ENCODE measurements at places on chromosomes 5 and 9.

DNA sequence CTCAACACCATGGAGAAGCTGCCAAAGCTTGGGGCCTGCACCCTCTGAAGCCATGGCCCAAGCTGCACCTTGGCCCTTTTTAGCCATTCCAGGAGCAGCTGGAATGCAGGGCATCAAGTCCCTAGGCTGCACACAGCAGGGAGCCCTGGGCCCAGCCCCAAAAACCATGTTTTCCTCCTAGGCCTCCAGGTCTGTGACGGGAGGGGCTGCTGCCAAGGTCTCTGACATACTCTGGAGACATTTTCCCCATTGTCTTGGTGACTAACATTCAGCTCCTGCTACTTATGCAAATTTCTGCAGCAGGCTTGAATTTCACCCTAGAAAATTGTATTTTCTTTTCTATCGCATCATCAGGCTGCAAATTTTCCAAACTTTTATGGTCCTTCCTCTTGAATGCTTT, 64.6 kb downstream of the ELOVL7 start:
- no peak for DNase-seq

DNA sequence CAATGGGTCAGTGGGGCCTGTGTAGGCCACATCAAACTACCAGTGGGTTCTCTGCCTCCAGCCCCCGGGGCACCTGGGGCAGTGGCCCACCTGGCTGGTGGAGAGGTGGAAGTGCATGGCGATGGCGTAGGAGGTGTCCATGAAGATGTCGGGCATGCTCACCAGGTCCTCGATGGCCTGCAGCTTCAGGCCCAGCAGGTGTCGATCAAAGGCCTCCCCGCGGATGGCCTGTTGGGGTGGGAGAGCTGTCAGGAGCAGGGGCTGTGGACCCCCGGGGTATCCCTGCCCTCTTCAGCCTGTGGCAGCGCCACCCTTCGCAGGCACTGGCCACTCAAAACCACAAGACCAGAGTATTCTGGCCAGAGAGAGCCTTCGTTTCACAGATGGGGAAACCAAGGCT, 14.7 kb downstream of the CRAT start:
- DNase-seq: no peak

- no peak for DNase-seq
Observed at GRCh38 chr9:102796244-102796643, 198.9 kb upstream of the CYLC2 start.

GRCh38 chr5:98489021-98489420, 284.4 kb upstream of the RGMB start:
- no peak for DNase-seq

- no peak for DNase-seq
Observed at GRCh38 chr9:33924978-33925797, 108.2 kb downstream of the UBE2R2 start.

GRCh38 chr9:73170185-73170957, 18.7 kb downstream of the ANXA1 start:
- DNase-seq: no peak

GRCh38 chr5:158465086-158465972, 606.4 kb upstream of the CLINT1 start:
- no peak for DNase-seq

- DNase-seq: no peak
Observed at GRCh38 chr5:134489227-134489944, 36.1 kb upstream of the JADE2 start.

DNA sequence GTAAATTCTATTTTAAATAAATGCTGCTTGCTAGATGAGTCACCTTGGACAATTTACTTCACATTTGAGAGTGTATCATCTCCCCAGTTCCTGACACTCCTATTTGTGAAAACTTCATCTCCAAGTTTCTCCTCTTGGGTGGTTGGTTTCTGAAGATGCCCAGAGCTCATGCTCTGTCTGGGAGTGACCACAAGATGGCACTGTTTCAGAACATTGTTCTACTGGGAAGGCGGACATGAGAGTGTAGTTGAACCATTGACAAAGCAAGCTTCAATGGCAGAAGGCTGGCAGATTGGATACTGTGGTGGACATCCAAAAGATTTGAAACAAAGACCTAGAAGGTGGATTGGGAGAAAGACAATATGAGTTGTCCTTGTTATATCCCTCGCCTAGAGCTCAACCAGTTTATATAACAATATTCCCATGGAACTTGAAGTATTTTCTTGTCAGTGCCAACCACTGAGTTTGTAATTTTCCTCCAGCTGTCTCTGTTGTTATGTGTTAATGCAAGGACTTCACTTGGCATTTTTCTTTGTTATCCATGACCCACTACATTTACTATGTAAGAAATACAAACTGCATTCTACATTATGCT, 234.3 kb upstream of the ANKH start:
- peak; percentile 38 for DNase-seq

GRCh38 chr5:135823881-135824280, 10.6 kb upstream of the SLC25A48 start:
- DNase-seq: no peak

- DNase-seq: no peak
Observed at GRCh38 chr5:96763026-96763425, 44.7 kb downstream of the ERAP1 start.

DNA sequence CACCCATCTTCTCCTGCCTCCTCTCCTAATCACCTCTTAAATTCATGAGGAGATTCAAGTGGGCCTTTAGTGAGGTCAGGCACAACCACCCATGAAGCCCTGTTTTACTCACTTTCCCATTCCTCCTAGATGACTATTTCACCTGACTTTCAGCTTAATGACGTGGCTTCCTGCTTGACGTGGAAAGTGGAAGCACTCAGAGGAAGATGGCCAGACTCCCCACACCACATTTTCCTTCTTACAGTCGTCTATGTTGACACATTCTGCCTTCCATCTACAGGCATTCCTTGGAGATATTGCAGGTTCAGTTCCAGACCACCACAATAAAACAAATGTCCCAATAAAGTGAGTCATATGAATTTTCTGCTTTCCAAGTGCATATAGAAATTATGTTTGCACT, 146.4 kb upstream of the TAS2R1 start:
- peak; percentile 46 for DNase-seq

DNA sequence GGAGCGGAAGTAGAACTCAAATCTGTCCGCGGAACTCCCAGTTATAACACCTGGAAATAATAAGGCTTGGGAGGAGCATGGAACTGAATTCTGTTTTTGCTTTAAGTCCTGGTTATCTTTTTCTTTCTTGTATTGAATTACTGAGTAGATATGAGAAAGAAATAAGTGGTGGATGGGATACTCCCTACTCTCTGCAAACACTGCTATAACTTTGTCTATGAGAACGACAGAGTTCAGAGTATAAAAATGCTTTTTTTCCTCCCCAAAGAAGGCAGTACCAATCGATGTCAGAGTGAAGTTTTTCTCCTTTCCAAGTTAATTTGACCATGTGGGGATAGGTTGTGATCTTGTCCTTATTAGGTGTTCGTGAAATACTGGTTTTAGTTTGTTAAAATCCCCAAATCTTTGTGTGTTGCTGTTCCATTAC, 1.2 kb downstream of the RIC1 start:
- no peak for DNase-seq

DNA sequence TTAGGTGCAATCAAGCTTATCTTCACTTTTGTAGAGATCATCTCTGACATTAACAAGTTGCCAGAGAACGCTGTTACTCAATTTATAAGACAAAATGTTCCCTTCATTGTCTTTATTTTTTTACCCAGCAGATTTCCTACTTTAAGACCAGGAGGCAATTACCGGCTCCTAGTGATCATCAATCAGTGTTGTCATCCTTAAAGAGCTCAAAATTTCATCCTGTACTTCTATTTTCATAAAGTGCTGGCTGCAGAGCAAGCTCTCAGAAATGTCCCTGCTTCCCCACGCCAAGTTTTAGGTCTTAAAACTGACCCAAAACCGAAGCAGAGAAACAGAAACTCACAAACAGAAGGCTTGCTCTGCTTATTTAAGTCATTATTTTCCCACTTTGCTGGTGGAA, 82.9 kb downstream of the PJA2 start:
- DNase-seq: no peak

DNA sequence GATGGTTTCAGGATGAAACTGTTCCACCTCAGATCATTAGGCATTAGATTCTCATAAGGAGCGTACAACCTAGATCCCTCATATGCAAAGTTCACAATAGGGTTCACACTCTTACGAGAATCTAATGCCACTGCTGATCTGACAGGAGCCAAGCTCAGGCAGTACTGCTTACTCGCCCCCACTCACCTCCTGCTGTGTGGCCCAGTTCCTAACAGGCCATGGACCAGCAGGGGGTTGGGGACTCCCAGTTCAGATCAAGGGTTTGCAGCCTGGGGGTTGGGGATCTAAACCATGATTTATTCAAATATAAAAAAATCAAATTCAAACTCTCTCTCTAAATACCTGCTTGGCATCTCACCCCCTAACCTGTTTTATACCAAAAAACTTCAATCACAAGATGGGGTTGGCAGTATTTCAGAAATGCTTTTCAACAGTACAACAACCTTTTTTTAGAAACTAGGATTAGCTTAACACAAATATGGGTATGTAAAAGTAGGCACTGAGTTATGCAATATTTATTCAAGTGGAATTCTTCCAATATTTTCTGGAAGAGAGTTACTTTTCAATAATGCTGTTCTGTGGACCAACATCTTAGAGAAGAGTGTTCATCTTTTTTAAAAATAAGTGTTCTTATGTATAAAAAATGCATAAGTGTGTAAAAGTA, 30.1 kb upstream of the SLC12A2 start:
- DNase-seq: no peak

DNA sequence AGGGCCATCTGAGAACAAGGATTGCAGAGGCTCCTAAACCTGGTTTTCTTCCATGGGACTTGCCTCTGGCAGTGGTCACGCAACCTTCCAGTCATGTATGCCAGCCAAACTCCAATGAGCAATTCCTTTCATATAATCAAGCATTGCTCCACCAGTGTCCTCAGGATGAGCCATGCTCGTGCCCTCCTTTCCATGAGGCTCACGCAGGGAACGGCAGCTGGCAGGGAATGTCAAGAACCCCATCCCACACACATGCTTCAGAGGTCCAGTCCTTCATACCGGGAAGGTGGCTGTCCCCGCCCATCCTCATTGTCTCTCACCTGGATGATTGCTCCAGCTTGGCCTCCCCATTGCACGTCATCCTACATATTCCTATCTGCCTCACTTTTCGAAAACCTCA, 13.4 kb upstream of the ZBTB34 start:
- no peak for DNase-seq

DNA sequence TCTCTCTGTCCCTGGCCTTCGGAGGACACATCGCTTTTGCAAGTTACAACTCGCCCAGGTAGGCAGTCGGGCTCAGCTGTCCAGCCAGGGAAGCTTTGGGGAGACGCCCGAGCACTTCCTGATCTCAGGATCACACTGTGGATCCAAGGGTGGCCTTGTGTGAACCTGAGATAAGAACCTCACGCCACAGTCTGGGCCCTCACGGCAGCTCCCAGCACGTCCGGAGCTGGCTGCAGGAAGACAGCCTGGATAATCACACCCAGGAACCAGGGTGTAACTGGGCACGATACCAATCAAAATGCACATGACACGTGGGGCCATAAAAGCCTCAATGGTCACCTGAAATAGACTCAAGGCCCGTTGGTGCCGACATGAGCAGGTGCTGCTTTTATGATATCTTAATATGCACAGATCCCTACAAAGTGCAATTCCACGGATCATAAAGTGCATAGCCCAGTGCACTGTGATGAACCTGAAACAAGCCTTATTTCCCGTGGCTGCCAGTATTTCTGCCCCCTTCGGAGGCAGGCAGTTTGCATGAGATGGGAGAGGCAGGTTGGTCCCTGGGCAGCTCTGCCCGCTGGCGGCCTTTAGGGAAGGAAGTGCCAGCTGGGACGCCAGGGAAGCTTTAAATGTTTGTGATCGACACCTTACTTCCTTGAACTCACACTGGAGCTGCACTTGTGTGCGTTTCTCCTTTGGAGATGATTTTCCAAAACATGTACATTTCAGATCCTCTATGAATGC, 14.5 kb downstream of the SLC6A18 start:
- DNase-seq: no peak

GRCh38 chr9:2655411-2655901, 33.9 kb downstream of the VLDLR start:
- DNase-seq: peak; percentile 87

DNA sequence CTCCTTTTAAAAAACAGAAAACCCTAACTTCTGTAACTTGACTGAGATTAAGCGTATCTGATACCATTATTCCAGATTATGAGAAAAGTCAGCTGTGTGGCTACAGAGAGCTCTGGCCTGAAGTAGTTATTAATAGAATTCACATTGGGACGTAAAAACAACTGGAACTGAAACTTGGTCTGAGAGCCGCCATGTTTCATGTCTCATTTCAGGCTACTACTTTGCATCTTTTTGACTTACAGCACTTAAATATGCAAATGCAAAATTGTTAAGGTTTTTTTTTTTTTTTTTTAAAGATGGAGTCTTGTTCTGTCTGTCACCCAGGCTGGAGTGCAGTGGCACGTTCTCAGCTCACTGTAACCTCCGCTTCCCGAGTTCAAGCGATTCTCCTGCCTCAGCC, 25.2 kb downstream of the MAP3K1 start:
- DNase-seq: no peak

DNA sequence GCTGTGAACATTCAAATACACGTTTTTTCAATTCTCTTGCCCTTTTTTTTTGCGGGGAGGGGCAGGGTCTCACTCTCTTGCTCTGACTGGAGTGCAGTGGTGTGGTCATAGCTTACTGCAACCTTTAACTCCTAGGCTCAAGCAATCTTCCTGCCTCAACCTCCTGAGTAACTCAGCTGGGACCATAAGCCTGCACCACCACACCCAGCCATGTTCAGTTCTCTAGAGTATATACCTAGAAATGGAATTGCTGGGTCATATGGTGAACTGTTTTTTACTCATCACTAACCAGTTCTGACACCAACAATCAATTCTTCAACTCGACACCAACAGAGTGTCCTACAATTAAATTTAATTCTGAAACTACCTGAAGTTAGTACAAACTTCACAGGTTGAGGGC, 85.5 kb upstream of the ZNF169 start:
- no peak for DNase-seq

DNA sequence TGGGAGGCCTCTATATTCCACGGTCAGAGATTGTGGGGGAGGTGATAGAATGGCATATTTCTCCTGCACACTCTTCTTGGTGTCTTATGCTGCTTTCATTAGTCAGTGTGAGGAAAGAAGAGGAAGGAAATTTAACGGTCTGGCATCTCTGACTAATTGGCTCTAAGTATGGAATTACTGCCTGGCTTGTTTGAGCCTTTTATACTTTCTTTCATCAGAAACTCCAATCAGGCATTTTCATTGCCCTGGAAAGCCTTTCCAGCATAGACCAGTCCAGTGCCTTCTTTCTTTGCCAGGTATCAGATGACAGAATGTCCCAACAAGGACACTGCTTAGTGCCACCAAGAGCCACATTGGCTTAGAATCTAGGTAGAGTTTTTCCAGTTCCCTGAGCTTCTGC, 30.2 kb downstream of the CYSTM1 start:
- peak; percentile 20 for DNase-seq

GRCh38 chr9:68454579-68455334, 85.9 kb downstream of the TMEM252 start:
- no peak for DNase-seq
